ENCODE measurements at places on chromosomes 5 and 9. TPM values are rescaled to one million over a fixed set of nuclear protein-coding genes. Genes with fewer than 3 reads are reported as not detected.

SPATA31E1 gene
- total RNA-seq: not detected

IL33 gene
- not detected for total RNA-seq

TMC1 gene
- total RNA-seq: not detected

NOXA1 gene
- 0.97 TPM for total RNA-seq

NEURL1B gene
- total RNA-seq: 0.19 TPM

IFNK gene
- total RNA-seq: not detected

CORO2A gene
- 10.3 TPM for total RNA-seq

NUTM2F gene
- total RNA-seq: not detected

IFNA2 gene
- not detected for total RNA-seq

ECSCR gene
- 0.83 TPM for total RNA-seq

LCN1 gene
- not detected for total RNA-seq

ST8SIA4 gene
- total RNA-seq: 31.7 TPM

PCDHB16 gene
- not detected for total RNA-seq

TAF11L10 gene
- total RNA-seq: not detected

PRSS3 gene
- total RNA-seq: not detected

LHX3 gene
- total RNA-seq: not detected

PCDHA8 gene
- total RNA-seq: not detected

SLC28A3 gene
- total RNA-seq: 1.3 TPM
